ENCODE measurements at places on chromosomes 7 and 10.

- no peak for DNase-seq
Observed at GRCh38 chr7:54183055-54183454, 359.1 kb upstream of the VSTM2A start.

DNA sequence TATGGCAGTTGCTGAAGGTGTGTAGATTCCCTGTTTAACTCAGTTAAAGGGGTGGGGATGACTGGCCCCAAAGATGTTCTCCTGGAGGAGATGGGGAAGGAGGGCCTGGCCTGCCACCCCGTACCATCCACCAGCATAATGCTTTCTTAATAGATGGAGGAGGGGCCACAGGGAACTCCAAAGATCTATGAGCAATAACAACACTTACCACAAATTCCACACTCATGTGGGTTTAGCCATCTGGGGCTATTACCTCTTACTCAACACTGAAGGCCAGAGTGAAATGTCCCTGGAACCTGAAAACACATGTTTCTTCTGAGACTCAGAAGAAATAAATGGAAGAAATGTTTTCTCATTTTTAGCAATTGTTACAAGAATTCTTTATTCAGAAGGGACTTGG lies 259.0 kb downstream of the CXCL12 start:
- DNase-seq = no peak

GRCh38 chr7:127392182-127392565 lies 334 bp downstream of the ZNF800 start:
- peak; percentile 60 for DNase-seq

GRCh38 chr10:24483701-24484100 lies 240.0 kb downstream of the ARHGAP21 start:
- DNase-seq = no peak

DNA sequence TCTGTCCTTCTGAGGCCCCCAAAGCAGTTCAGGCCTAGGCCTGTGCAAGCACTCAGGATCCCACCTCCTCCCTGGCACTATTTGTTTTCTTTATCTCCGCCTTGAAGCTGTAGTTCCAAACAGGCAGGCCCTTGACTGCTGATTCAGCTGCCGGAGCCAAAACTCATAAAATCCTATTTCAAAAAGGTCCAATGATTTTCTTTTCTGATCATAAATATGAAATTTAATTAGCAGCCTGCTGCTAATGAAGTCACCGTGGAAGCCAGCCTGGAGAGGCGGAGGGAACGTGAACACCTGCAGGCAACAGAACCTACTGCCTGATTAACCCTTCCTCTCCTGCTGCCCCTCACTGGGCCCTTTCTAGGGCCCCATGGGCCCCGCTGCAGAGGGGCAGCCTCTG lies 60.1 kb downstream of the CARD11 start:
- no peak for DNase-seq

DNA sequence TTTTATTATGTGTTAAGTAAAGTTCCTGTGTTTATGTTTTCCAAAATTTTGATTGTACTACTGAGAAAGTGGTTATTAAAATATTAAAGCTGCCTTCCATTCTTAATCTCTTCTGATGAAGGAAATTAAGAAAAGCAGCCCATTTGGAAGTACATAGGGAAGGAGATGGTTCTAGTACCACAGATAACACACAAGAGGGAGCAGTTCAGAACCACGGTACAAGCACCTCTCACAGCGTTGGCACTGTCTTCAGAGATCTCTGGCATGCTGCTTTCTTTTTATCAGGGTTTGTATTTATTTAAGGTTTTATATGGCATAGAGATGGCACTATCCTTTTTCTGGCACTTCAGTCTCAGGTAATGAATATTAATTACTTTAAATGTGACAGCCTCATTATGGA lies 111.6 kb downstream of the PHTF2 start:
- DNase-seq = no peak

GRCh38 chr10:127911218-127911866 lies 4.4 kb downstream of the PTPRE start:
- no peak for DNase-seq

DNA sequence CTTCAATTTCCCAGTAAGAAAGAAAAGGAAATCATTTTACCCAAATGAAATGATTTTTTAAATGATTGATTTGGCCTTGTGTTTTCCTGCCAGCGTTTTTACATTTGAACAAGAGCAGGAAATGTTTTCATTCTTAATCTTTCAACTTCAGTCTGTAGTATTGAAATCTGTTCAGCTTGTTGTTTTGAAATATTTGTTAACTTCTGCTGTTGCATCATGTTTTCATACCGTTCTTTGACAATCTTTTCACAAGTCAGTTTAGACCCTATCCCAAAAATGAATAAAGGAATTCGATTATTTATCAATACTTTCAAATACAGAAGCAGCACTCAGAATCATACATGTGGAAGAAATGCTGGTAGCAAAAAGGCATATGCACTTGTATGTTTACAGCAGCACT lies 8.1 kb downstream of the SFR1 start:
- no peak for DNase-seq

DNA sequence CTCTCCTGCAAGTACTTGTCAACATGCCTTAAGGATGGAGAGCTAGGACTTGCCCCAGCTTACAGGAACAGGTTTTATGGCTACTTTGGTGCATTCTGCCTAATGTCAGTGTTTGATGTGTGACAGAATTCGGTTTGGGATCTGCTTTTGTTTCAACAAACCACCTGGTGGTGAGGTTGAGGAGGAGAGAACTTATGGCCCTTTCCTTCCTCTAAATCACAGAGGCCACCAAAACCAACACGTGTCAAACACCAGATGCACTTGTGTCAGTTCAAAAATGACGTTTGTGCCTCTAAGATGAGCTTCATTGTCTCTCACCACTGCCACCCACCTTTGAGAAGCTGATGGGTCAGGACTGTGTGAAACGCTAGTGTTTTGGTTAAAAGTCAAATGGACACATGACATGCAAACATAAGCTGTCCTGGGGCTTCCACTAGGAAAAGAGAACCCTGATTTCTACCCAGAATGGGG lies 83.9 kb downstream of the OSBPL3 start:
- DNase-seq = no peak

DNA sequence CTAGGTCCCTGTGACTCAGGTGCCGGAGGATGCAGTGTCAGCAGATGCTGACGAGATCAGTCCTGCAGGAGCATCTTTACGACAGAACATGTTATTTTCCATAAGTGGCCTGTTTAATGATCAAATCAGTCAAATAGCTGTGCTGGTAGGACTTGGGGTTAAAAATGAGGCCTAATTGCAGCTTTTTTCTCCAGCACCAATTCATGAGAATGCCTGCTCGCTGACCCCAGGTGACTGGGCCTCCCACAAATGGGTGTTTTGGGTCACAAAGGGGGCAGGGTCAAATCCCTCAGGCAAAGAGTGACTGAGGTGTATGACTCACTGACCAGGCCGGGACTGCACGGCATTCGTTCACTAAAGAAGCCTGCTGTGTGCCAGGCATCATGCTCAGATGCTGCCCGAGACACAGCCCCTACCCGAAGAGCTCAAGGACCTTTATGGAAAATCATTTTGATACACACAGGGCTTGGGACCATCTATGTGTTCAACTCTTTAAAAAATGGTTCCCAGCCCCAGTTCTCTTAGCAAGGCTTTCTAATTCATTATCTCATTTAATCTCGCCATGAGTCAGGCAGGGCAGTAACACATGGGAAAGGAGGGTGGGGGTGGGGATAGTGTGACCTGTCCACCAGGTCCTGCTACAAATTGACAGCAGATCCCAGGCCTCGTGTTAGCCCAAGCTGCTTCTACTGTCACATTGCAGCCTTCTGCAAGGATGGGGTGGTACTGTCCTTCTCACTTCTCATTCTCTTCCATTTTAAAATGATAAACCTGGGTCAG lies 21.1 kb downstream of the ZNF775 start:
- DNase-seq = no peak

GRCh38 chr7:134062460-134062859 lies 64.7 kb upstream of the LRGUK start:
- DNase-seq = no peak

DNA sequence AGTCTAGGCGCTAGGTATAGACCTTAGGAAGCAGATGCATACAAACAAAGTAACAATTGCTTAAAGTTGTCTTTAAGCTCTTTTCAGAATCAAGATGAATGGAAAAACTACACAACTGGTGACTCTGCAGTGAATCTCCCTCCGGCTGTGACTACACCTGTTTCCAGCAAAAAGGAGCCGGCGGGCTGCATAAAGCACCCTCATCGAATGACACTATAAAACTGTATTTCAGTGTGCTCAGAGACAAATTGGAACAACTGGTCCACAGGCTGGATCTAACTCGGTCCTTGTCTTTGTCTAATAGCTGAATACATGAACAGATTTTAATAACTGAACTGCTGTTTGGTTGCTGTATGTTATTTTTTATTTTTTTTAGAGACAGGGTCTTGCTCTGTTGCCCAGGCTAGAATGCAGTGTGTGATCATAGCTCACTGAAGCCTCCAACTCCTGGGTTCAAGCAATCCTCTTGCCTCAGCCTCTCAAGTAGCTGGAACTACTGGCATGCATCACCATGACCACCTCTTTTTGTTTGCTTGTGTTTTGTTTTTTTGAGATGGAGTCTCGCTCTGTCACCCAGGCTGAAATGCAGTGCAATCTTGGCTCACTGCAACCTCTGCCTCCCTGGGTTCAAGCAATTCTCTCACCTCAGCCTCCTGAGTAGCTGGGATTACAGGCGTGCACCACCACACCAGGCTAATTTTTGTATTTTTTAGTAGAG lies 64.2 kb upstream of the SVIL start:
- DNase-seq = no peak

DNA sequence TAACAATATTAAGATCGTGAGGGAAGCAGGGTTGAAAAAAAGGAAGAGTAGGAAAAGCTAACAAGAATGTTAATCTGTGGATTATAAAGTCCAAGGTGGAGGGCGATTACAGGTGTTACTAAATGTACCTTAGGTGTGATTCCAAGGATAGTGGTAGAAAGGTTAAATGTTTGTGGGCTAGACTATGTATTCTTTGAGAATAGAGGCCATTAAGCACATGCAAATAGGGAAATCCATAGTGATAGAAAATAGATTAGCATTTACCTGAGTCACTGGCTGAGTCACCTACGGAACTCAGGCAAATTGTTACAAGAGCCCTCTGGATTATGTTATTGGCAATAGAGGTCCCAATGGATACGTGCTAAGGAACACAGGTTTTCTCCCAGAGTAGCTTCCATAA lies 9.0 kb downstream of the MGAM2 start:
- no peak for DNase-seq

DNA sequence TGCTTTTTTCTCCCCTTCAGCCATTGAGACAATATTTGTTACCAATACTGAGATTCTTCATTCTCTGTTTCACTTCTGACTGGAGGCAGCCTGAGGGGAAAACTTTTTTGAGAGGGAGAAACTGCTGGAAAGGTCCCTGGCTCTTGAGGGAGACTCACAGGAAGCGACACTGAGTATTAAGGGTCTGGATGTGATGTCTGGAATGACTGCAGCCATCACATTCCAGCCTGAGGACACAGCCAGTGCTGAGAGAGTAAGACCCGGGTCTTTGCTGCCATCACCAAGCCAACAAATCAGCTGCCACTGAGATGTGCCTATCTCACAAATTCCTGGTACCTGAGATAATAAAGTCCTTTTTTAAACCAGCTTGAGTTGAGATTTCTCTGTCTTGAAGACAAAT lies 157.4 kb downstream of the DPY19L1 start:
- DNase-seq = no peak

DNA sequence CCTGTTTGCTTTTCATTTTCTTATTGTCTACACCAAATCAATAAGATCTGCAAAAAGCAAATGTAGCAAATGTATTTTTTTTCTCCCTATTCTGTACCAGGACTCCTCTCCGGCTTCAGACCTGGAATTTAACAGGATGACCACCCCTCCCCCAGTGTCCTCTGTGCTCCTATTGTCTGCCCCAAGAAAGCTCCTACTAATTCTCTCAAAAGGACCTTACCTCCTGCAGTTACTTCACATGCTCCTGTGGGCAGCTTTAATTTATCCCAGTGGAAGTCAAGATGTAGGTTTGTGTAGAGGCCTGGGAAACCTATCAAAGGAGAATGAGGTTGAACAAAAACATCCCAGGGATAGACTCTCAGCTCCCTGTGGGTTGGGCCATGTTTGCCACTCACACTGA lies 31.3 kb downstream of the PLXNA4 start:
- no peak for DNase-seq

- no peak for DNase-seq
Observed at GRCh38 chr10:17113889-17114540, 15.6 kb downstream of the CUBN start.
